Upper lobe of left lung (tissue), 6 donors: ENCODE measurements at places on chromosomes 7 and 10. TPM values are rescaled to one million over a fixed set of nuclear protein-coding genes. Genes with fewer than 3 reads are reported as not detected.

- no peak overlapping the region for H3K4me3 ChIP-seq
- no peaks in the 10 kb centered on the region for H3K4me1 ChIP-seq
- no peaks in the 10 kb centered on the region for H3K36me3 ChIP-seq
- DNase-seq, result no peak
- no peak overlapping the region for H3K27ac ChIP-seq
Measured at GRCh38 chr10:33869028-33869427, 534.6 kb upstream of the NRP1 start.

GRCh38 chr10:70367195-70367796 is 15.1 kb downstream of the LRRC20 start:
- H3K27ac ChIP-seq, result no peak overlapping the region
- no peak overlapping the region for H3K4me3 ChIP-seq
- no peaks in the 10 kb centered on the region for H3K36me3 ChIP-seq
- peaks cover 25% of the 10 kb centered on the region for H3K4me1 ChIP-seq

DNA sequence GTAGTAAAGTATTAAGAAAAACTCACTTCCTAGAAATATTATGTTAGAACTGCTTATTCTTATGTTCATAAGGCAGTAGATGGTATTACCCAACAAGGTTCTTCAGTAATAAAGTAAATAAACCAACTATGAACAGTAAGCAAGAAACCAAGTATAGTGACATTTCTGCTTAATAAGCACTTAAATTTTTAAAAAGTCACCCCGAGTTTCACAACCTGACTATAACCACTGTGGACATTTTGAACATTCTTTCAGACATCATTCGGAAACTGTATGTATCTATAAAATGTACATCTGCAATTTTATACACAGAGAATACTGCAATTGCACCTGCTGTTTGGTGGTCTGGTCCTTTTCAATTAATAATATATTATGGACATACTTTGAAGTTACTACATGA is 1073.6 kb downstream of the XPNPEP1 start:
- H3K4me3 ChIP-seq, result no peak overlapping the region
- H3K27me3 ChIP-seq, result no peaks in the 10 kb centered on the region
- no peaks in the 10 kb centered on the region for H3K36me3 ChIP-seq
- no peak overlapping the region for H3K27ac ChIP-seq
- H3K4me1 ChIP-seq, result no peaks in the 10 kb centered on the region

DNA sequence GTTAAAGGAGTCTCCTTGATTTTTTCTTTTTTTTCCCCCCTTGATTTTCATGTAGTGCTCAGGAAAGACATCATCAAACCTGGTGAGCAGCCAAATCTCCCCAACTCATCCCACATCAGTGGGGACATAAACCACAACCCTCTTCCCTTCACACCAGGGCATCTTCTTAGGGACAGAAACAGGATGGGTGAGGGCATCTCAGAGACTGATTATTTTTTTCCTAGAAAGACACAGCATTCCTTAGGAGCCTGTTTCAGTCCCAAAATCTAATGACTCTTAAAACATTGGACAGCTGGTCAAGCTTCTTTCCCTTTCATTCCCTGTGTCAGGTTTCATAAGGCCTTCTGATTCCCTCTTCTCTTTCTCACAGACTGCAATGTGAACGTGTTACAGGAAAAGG is 31.5 kb upstream of the GSAP start:
- H3K27me3 ChIP-seq, result no peaks in the 10 kb centered on the region
- H3K4me1 ChIP-seq, result peaks cover 4% of the 10 kb centered on the region
- H3K4me3 ChIP-seq, result no peak overlapping the region
- no peaks in the 10 kb centered on the region for H3K36me3 ChIP-seq
- DNase-seq, result no peak

DNA sequence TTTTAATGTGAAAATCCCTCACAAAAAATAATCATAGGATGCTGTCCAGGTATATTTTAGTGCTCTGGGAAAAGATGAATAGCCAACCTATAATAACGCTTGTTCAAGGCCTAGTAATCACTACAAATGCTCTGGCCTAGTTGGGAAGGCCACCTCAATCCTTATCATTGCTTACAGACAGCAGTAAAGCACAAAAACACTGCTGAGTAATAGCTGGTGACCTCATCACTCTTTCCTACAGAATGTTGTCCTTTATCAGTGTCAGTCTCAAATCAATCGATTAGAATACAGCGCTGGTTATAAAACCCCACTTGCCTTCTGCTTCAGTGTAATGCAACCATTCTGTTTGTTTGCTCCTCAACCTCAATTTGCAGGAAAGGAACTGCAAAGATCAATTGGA is 72.6 kb upstream of the STEAP1 start:
- no peaks in the 10 kb centered on the region for H3K36me3 ChIP-seq
- H3K4me3 ChIP-seq, result no peak overlapping the region
- no peak for DNase-seq
- H3K4me1 ChIP-seq, result no peaks in the 10 kb centered on the region

DNA sequence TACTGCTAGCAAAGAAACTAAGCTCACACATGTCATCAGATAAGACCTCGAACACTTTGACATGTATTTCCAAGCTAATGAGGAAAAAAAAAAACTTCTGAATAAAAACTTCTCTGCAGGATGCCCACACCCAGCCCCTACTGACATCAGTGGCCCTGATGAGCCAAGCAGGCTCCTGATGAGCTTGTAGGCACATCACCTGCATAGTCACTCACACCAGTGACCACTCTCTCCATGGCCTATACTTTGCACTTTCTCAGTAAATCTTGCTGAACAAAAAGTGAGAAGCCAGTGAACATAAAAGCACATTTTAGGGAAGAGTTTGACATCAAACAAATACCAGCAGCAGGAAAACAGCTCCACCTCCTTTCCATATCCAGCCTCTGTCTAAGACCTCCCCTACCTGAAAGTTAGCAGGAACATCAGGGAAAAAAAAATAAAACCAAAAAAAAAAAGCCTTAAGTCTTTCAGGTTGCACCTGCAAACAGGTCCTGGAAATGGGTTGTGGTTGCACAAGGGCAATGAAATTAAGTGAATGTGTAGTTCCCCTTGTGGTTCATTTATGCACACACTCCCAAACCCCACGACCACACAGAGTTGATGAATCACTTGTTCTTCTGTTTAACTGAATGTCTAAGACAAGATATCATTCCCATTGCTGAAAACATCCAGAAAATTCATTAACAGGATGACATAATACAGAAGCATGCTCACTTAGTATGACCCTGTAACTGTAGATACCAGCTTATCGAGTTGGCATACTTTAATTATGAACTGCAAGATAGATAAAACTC is 205.2 kb upstream of the PDE1C start:
- no peaks in the 10 kb centered on the region for H3K36me3 ChIP-seq
- DNase-seq, result no peak
- no peaks in the 10 kb centered on the region for H3K27me3 ChIP-seq
- H3K4me1 ChIP-seq, result no peaks in the 10 kb centered on the region
- H3K27ac ChIP-seq, result no peak overlapping the region

DNA sequence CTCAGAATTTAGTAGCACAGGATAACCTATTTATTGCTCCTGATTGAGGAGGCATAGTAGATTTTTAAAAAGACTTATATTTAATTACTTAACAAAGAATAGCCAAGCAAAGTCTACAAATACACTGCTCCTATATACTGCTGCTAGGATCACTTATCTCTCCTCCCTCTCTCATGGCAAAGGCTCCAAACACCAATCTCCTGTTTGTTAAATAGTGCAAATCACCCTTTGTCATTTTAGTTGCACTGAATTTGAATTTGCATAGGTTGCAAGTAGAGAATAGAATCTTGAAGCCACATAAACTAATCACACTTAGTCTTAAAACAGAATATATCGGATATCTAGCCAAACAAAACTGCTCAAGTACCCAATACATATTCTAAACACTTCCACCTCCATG is 219.1 kb upstream of the LRRN3 start:
- peaks cover 6% of the 10 kb centered on the region for H3K4me1 ChIP-seq
- no peaks in the 10 kb centered on the region for H3K27me3 ChIP-seq
- H3K4me3 ChIP-seq, result no peak overlapping the region
- no peak for DNase-seq
- no peaks in the 10 kb centered on the region for H3K36me3 ChIP-seq

DNA sequence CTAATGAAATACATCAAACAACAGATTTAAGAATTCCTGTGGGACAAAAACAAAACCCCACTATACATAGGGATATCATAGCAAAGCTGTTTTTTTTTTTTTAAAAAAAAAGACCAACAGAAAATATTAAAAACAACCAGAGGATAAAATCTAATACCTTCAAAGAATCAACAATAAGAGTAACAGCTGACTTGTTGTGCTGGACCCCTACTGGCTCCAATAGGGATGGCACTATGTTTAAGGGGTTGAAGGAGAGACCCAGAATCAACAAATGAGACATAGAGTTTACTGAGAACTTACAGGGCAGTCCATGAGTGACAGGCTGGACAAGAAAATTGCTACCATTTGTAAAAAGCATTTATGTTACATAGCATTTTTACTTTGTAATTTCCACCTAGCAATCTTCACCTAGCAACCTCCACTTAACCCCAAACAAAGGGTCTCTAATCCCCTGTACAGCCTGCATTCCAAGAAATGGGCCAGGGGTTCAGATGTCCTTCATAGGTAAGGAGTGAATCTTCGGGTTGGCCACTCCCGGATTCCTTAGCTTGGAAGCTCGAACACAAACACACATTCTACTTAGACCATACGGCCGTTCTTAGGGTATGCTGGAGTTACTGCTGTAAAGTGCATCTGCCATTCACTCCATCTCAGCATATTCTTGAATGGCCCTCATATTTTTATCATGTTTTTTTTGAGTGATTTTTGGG is 25.8 kb downstream of the ASZ1 start:
- H3K4me1 ChIP-seq, result no peaks in the 10 kb centered on the region
- DNase-seq, result no peak
- H3K27me3 ChIP-seq, result no peaks in the 10 kb centered on the region
- no peak overlapping the region for H3K4me3 ChIP-seq

DNA sequence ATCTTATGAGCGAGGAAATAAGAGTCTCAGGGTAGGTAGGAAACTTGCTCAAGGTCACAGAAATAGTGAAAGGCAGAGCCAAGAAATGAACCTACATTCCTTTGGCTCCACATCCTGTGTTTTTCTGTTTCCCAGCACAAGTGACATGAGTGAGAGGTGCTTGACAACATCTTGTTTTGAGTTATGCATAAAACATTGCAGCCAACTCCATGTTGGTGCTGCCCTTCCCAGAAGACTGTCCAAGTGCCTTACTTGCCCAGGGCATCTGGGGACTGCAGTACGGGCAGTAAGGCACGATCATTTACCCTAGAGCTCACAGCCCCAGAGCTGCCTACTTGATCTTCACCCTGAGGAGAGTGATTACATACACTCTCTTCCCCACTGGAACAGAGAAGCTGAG is 148.8 kb downstream of the NOC3L start:
- H3K4me1 ChIP-seq, result no peaks in the 10 kb centered on the region
- DNase-seq, result no peak
- H3K36me3 ChIP-seq, result no peaks in the 10 kb centered on the region

DNA sequence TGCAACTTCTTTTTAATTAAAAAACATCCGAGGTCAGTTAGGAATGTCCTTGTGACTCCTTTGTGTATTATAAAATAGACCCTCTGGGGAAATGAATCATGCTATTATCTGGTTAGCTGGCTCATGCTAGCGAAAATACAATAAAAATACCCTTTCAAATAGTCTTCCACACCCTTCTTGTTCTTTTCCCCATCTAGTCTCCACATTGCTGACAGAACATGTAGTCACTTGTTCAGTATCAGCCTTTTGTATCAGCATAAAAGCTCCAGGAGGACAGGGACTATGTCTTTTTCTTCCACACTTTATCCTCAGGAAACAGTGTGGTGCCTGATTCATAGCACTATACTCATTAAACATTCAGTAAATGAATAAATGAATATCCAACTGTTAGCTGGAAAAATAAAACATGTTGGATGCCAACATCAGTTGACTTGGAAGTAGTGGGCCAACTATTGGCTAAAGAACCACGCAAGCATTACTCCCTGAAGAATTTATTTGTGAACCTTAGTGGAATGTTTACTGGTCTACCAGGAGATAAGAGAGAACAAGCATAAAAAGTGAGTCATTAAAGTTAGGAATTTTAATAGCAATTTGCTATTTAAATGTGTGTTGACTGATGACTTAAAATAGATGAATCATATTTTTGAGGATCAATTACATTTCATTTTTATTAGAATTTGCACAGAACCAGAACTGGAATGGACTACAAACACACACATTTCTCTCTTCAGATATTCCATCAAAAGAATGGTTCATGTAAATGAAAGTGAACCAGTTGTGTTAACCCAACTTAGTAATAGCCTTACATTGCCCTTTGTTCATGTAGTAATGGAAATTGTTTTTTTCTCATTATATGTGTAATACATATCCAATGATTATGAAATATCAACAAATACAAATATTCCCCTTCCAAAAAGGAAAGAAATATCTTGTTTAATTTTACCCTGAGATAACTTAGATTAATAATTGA is 129.6 kb downstream of the DKK1 start:
- no peaks in the 10 kb centered on the region for H3K36me3 ChIP-seq
- H3K27me3 ChIP-seq, result no peaks in the 10 kb centered on the region
- DNase-seq, result no peak
- H3K4me1 ChIP-seq, result no peaks in the 10 kb centered on the region
- no peak overlapping the region for H3K4me3 ChIP-seq

DNA sequence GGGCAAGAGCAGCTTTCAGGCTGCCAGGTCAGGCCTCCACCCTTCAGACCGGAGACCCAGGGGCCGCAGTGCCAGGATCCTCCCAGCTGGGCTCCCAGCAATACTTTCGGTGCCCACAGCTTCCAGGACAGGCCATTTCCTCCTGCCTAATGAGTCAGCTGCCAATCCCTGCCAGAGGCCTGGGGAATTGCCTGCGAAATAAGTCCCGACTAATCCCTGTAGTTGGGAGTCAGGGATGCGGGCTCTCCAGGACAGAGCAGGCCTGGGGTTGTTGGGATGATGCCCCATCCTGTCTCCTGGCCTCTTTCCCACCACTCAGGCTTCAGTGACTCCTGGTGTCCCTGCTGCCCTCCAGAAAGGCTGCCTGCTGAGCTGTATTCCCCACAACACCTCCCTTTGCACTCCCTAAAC is 143.5 kb upstream of the UNC5B start:
- no peak for DNase-seq
- no peaks in the 10 kb centered on the region for H3K27me3 ChIP-seq
- H3K4me1 ChIP-seq, result no peaks in the 10 kb centered on the region
- H3K27ac ChIP-seq, result no peak overlapping the region
- no peak overlapping the region for H3K4me3 ChIP-seq
- no peaks in the 10 kb centered on the region for H3K36me3 ChIP-seq

- no peaks in the 10 kb centered on the region for H3K4me1 ChIP-seq
- DNase-seq, result no peak
- H3K36me3 ChIP-seq, result no peaks in the 10 kb centered on the region
- H3K27ac ChIP-seq, result no peak overlapping the region
Measured at GRCh38 chr7:20742913-20743312, 43.8 kb downstream of the SP8 start.

GRCh38 chr7:69062020-69062765 is 536.1 kb upstream of the AUTS2 start:
- H3K36me3 ChIP-seq, result no peaks in the 10 kb centered on the region
- H3K4me1 ChIP-seq, result no peaks in the 10 kb centered on the region
- no peak overlapping the region for H3K27ac ChIP-seq

DNA sequence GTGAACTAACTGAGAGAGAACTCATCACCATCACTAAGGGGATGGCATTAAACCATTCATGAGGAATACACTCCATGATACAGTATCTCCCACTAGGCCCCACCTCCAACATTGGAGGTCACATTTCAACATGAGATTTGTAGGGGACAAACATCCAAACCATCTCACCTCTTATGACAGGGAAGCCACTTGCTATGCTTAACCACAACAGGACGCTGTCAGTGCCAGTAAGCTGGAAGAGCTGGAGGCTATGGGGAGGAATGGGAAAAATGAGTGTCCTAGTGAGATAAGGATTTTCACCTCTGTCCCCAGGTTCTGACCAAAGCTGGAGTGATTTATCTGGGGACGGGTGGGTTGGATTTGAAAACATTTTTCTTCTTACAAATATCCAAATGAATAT is 17.6 kb downstream of the PLCE1 start:
- no peak overlapping the region for H3K4me3 ChIP-seq
- no peak for DNase-seq
- H3K27me3 ChIP-seq, result no peaks in the 10 kb centered on the region

The KLLN gene
- 0.43 TPM for total RNA-seq

The DUSP5 gene
- total RNA-seq, result 19.3 TPM

The ACTL6B gene
- total RNA-seq, result not detected
